T1000 (cell line): ENCODE measurements at places on chromosomes 5 and 9.

DNA sequence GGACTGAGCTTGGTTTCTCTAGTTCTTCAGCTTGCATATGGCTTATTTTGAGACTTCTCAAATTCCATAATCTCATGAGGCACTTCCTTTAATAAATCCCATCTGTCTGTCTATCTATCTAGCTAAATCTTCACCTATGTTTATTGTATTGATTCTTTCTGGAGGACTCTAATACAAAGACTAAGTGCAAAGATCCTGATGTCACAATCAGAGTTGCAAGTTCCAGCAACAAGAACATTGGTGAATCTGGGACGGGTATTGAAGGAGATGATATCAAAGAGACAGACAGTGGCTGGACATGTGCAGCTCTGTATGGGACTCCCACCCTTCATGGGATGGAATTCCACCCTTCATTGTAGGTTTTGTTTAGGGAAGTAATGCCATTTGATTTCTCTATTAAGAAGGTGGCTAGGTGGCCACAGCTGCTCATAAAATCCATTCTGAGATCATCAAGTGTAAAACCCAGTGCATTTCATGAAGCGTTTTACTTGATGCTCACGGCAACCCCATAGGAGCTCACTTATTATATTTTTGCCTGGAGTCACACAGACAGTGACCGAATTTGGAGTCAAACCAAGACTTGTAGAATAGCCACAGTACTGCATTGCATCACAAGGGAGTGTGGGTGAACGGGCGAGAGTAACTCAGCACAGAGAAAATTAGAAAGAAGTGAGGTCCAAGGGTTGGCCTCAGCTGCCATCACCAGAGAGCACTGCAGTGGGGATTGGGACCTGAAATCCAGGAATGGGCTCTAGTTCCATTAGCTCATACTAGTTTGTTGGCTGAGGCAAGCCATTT lies 24.9 kb downstream of the TAS2R1 start:
- DNase-seq: no peak

DNA sequence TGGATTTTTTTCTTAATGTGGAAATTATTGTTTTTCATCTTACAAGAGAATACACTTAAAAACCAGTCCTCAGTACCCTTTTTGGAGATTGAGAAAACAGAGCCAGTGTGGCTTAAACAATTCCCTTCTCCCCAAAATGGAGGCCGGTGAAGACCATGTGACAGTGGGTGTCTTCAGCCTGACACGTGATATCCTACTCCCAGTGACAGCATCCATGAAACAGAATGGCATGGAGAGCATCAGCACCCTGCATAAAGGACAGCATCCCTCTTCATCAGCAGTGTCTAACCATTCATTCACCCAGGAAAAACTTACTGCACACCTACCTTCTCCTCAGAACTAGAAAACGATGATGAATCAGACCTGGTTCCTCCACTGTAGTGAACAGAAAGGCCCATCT lies 103.4 kb upstream of the RAI14 start:
- no peak for DNase-seq

DNA sequence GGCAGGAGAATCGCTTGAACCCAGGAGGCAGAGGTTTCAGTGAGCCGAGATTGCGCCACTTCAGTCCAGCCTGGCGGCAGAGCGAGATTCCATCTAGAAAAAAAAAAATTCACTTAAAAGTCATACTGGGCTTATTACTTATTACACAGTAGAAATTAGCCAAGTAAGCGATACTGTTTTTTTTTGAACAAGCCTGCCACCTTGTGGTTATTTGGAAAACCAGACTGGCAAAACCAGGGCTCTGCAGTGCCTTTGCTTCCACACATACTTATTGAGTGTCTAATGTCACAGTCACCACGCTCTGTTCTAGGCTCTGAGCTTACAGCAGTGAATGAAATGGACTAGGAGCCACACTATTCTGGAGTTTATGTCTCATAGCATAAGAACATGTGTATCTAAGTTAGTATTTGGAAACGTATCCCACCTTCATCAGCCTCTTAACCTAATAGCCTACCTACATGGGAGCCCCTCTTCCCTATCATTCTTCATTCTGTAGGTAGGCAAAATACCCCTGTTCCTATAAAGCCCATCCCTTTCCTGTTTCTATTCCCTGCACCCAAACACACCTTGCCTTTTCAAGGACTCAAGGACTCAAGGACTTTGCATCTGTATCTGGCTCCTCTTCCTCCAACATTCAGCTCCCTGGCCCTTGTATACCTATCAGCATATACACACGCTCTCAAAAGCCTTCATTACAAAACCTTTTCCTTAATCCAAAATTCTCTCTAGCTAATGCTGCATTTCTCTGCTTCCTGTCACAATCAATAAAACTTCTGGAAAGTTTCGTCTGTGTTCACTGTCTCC lies 13.9 kb upstream of the BASP1 start:
- no peak for DNase-seq

DNA sequence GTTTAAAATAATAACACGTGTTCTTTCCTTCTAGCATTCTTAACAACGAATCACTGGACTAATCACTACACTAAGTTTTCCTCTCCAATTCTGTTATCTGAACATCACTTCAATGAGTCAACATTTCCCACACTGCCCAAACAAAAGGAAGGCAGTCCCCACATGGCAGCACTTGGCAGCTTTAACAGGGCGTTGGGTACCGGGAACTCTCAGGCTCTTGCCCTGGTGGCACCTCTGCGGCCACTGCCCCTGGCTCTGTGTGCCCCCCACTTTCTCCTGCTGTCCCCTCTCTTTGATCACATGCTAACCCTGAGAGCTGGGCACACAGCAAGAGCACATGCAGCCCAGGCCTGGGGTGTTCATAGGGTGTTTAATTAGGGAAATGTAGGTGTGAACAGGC lies 15.7 kb downstream of the SLC6A3 start:
- no peak for DNase-seq

GRCh38 chr5:67366691-67367395 lies 170.2 kb upstream of the CD180 start:
- no peak for DNase-seq

- DNase-seq: peak; percentile 92
Measured at GRCh38 chr9:87713278-87713987, 12.5 kb upstream of the CTSL start.

- no peak for DNase-seq
Measured at GRCh38 chr5:84436866-84437265, 52.2 kb upstream of the EDIL3 start.

DNA sequence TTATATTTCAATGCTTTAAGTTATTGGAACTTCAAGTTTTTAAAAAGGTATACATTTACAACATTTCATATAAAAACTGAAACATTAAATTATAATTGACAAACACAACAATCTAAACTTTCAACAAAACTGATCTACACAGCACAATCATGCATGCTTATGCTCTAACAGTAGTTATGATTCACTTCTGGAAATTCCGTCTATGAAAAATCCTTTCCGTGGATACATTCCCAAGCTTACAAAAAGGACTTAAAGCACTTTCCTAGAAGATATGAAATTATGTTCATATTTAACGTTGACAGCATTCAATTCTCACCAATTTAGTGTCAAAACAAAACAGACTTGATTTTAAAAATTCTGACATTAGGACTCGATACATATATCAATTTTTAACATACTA lies 3.7 kb downstream of the HNRNPH1 start:
- no peak for DNase-seq

DNA sequence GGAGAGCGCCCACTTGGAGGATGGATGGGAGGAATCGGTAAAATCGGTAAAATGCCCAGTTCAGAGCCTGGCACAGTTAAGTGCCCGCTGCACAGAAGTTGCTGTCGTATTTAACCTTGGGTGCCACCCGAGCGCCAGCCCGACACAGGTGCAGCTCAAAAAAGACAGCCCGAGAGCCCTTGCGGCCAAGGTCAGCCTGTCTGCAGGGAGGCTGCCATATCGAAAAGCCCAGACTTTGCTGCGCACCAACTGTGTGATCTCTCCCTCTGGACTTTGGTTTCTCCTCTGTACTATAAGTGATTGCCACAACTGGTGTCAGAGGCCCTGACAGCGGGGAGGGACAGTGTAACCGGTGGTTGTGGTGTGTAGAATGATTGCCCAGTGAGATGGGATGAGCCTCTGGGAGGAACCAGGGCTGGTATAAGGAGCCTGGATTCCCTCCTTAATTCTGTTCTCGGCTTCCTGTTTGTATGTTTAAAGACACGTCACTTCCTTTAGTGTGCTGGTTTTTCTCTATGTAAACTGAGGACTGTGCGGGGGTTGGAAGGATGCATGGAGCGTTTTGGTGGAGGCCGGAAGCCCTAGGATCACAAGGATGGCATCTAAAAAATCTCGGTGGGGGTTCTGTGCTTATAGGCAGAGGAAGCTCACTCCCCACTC lies 792 bp downstream of the NTMT1 start:
- no peak for DNase-seq

- DNase-seq: no peak
Measured at GRCh38 chr5:38666668-38667498, 110.4 kb upstream of the LIFR start.

DNA sequence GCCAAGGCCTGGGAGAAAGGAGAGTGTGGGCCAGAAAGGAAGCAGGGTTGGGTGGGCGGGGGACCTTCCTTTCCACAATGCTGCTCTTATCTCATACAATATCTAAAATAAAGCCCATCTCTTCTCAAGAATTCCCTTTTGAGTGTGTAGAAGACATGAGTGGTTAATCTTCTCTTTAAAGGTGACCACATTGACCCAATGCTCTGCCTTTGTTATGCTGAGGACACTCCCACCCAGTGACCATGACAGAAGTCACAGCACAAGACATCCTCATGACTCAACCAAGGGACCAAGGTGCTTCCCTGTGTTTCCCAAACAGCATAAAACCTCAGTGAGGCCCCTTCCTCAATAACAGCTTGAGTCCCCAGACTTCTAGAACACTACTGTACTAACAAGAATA lies 193.0 kb upstream of the ADAMTS16 start:
- DNase-seq: no peak

GRCh38 chr9:99162759-99163364 lies 57.9 kb downstream of the TGFBR1 start:
- no peak for DNase-seq

- no peak for DNase-seq
Measured at GRCh38 chr5:148825716-148826052, 727 bp upstream of the ADRB2 start.

DNA sequence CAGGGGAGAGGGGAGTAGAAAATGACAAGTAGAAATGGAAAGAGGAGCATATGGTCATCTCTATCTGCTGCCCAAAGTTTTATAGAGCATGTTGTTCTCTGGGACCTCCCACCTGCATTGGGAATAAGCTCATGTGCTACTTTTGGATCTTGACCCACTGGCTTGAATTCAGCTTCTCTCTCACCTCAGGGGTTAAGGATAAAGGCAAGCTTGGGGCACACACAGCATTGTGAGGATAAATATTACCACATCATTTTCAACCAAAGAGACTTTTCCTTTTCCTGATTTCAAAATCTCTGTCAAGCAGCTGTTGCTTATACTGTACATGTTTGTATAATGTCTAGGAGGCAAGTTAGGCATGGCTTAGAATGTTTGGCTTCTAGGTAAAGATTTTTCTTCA lies 16.6 kb downstream of the ATP10B start:
- no peak for DNase-seq

DNA sequence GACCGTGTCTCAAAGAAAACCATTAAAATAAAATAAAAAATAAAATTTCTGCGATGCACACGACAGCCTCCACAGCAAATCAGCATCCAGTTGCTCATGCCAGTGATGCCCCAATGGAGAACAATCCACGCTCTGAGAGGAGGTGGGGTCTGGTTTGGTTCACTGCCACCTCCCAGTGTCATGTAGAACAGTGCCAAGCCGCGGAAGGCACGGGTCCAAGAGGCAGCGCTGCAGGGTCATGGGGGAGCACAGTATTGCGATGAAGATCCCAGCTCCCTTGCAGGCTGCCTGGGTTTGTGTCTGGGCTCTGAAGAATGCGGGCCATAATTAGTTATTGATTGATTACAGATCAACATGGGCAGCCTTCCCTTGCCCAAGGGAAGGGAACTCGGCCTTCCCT lies 6.1 kb upstream of the CACFD1 start:
- no peak for DNase-seq

- peak; percentile 44 for DNase-seq
Measured at GRCh38 chr9:107737987-107738743, 248.6 kb upstream of the KLF4 start.

DNA sequence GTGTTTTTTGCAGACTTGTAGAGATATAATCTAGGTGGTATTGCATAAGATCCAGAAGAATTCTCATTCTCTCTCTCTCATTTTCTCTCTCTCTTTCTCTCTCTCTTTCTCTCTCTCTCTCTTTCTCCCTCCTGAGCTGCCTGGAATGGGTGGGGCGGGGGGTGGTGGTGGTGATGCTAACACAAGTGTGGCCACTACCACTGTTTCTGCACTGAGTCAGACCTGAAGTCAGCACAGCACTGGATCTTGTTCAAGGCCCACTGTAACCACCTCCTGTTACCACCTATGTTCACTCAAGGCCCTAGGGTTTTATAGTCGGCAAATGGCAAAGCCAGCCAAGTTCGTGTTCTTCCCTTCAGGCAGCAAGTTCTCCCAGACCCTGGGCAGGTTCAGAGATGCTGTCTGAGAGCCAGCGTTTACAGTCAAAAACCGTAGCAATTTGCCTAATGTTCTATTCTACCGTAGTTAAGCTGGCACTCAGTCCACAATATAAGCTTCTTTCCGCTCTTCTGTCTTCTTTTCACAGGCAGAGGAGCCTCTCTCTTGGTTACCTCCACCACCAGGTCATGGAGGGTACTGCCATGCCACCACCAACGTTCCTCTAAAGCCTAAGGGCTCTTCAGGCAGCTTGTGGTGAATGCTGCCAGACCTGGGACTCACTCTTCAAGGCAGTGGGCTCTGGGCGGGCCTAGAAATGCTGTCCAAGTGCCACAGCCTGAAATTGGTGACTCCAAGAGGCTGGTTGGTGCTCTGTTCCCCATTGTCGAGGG lies 235.7 kb upstream of the PRR16 start:
- DNase-seq: no peak

DNA sequence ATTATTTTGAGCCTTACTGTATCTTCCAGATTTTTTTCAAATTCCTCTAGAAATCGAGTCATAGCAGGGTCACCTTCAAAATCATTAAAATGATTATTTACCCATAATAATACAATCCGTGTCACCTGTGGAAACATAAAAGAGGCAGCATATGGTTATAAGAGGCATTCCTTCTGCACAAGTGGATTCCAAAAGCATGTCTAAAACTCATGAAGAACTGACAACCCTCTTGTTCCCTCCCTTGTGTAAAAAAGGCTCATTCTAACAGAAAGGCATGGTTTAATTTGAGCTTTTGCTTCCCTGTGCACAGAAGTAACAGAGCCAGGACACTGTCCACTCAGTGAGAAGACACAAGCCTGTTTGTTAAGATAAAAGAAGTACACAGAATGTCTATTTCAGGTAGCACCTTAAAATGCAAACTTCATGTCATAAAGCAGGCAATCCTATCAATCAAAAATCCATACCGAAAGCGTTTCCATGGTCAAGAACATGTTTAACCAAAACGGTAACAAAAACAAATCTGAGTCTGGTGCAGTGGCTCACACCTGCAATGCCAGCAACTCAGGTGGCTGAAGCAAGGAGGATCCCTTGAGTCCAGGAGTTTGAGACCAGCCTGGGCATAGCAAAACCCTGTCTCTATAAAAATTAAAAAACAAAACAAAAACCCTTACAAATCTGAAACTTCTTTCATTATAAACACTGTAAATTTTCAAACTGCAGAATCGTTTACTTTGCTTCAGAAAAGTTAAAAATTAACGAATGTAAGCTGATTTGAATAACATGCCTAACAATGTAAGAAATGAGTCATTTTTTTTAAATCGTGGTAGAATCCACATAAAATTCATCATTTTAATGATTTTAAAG lies 139.3 kb downstream of the RAPGEF6 start:
- DNase-seq: no peak
